ENCODE measurements at places on chromosomes 2 and 18.

DNA sequence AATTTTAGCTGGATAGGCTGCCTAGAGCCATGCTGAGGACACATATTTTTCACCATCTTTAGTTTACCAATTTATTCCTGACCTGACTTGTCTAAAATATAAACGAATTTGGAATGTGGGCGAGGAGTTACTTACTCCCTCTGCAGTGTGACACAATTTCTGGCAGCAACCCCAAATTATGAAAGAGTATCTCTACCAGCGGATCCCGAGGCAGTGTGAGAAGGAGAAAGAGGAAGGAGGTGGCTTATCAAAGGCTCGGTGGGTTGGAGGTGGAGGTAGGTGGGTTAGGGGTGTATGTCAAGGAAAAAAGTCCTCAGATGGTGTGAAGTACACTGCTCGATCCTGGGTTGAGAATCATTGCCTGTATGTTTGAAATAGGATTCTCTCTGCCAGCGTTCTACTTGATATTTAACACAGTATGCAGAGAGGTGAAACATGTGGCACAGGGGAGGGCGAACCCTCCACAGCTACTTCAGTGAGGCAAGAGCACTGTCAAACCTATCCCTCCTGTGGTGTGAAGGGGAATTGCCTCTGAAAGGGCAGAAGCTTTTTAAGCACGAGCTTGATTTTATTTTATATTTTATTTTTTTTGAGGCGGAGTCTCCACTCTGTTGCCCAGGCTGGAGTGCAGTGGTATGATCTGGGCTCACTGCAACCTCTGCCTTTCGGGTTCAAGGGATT lies 76.0 kb downstream of the RFTN2 start:
- DNase-seq, result no peak

- DNase-seq, result no peak
These were observed 187.0 kb downstream of the AGPS start for GRCh38 chr2:177579486-177580036.

GRCh38 chr2:208373460-208374089 lies 33.0 kb upstream of the PTH2R start:
- DNase-seq, result peak; percentile 2

DNA sequence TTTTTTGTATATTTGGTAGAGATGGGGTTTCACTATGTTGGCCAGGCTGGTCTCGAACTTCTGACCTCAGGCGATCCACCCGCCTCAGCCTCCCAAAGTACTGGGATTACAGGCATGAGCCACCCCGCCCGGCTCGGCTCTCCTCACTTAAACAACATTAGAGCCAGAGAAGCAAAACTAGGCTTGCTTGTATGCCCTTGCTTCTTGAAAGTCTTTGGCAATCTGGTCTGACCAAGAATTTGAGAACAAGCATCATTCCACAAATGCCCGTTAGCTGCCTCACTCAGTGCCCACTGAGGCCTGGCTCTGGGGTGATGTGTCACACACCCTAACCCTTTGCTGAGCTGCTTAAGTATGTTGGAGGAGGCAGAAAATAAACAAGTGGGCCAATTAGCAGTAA lies 33.5 kb downstream of the SOWAHC start:
- DNase-seq, result no peak

- no peak for DNase-seq
These were observed 82.9 kb downstream of the PLB1 start for GRCh38 chr2:28578774-28579173.

DNA sequence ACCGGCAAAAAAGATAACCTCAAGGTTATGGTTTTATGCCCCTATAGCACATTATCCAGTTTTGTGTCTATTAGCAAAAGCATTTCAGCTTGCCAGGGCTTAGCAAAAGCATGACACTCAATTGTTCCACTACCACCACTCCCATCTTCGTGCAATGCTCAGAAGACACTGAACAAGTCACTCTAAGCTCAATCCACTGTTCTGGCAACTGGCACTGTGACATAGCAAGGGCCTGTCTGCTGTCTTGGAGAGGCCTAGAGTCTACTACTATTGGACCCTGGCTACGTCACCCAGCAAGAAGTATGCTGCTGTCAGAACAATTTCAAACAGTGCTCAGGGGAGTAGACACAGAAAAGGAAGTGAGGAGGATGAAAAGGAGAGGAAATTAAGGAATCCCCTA lies 103.5 kb upstream of the PPP1CB start:
- no peak for DNase-seq

DNA sequence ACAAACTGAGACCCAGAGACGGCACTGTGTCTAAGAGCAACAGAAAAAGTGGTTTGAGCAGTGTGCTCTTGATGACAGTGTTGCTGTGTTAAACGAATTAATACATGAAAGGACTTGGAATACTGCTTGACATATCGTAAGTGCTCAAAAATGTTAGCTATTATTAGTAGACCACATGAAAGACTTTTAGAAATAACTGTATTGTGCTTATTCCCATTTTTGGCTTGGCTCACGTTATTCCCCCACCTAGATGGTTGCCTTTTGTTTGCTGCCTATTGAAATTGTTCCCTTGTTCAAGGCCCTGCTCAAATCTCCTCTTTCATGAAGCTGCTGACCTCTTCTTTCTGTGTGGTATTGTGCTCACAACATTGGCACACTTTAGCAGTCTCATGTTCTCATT lies 27.8 kb upstream of the C2orf74 start:
- DNase-seq, result no peak

DNA sequence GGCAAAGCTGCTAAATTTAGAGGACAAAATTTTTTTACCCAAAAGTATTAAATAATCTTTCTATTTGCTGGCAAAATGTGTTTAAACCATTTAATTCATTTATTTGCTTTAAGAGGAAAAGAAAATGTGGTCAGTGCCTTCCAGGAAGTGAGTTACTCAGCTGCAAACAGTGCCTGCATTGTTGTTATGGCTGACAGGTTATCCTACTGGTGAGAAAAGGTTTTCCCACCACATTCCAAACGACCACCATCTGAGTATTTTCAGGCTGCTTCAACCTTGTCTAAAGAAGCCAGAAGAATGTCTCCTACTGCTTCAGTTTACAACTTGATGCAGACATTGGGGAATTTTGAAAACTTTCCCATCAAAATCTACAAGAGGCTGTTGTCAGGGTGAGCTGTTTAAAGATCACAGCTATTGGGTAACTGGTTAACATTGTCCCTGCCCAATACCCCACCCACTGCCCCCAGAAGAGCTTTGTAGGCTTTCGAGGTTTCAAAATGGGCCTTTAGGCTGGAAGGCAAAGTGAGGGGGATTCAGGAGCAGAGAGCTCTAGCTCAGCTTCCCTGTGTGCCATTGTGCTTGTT lies 461.3 kb upstream of the FANCL start:
- no peak for DNase-seq

DNA sequence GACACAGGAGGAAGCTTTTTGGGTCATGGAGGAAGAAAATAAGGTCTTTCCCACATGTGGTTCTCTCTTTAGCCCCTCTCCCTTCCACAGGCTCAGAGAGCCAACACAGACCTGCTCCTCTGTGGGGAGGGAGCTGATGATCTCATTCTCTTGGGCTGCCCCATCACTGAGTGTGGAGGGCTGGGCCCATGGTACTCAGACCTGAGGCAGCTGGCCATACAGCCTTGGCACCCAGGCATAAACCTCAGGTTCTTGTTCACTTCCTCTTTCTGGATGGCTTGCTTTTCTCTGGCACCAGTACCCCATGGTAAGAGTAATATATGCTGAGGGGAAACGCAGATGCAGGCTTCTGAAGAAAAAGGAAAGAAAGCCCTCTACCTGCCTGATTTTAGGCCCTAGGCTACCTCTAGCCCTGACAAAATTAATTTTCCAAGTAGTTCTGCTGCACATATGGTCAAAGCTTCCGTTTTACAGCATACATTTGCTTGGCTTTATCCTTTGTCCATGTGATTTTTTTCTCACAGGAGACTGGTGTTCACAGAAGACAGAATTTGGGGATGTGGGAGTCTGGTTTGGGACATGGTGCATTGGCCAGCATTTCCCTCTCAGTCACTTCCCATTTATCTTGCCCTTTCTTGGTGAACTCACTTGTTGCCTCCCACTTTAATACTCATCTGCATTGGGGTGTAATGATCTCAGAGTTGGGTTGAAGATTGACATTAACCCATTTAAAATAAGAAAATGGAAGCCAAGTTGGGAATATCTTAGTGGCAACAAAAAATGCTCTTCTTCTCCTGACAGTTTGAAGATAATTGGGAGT lies 11.1 kb downstream of the DHRS9 start:
- DNase-seq, result no peak

DNA sequence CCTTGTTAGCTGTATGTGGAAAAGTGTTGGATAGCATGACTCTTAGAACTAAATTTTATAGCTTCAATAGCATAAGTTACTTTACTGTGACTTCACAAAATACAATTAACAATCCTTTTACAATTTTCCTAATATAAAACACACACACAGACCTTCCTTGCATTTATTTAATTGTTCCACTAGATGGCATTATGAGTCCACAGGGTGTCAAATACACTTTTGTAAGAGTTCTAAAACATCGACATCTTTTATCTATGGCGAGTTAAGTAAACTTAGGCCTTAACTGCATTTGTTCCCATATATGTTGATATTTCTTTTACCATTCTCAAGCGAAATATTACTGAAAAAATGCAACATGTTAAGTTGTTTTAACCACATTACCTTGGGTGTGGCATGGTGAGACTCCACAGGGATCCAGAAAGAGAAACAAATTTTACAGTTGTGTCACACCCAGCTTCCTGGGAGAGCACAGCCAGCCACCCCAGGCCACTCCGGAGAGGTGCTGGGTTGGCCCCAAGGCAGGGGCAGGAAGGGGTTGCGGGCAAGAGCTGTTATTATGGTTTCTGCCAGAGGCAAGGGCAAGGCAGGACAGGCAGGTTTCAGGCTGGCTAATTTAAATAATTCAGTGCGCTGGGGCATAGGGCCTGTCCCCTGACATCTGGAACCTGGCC lies 312.4 kb upstream of the MC4R start:
- no peak for DNase-seq

DNA sequence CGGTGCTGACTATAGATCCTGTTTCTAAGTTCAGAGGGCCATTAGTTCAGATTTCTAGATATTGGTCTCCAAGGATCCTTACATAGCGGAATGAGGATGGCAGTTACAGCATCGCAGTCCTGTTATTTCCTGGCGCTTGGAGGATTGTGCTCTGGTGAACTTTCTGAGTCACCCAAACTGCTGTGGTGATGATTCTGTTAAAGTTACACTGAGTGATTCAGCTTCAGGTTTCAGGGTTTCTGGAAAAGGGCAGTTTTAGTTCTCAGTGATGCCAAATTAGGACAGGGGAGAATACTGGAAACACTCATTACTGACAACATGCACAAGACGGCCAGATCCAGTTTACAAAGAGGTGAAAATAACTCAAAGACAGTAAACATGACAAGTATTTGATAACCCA lies 52.1 kb upstream of the ANKRD62 start:
- DNase-seq, result no peak

DNA sequence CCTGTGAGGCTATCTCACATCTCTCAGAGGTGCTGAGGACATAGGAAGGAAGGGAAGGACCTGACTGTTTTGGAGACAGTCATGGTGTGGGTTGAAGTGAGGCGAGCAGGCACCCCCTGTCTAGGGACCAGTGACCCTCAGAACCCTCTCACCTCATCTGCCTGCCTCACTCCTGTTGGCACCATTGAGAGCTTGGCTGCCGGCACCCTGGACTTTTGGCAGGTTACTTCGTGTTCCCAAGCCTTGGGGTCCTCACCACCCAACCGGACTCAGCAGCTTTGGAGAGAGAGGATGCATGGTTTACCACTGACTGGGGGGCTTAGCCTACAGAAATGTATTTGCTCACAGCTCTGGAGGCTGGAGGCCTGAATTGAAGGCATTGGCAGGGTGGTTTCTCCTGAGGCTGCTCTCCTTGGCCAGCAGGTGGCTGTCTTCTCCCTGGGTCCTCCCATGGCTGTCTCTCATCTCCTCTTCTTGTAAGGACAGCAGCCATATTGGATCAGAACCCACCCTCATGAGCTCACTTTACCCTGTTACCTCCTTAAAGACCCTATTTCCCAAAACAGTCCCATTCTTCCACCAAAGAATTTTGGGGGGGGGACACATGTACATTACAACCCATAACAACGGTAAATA lies 142.0 kb downstream of the TSN start:
- peak; percentile 8 for DNase-seq

DNA sequence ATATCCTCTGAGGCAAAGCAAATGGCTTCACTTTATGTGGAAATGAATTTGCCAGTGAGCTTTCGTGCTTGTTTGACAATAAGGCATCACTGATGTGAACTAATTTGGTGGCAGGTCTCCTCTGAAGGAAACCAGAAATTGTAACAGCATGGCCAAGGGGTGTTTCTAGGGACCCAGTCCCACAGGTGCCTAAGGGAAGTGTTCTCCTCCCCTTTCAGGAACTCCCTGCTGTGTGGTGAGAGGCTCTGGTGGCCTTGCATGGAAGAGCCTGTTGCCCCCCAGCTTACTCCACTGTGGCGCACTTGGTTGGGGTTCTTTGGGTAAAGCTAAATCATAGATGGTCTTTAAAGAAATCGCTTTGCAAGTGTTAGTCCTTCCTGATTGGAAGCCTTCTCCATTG lies 20.4 kb downstream of the RAB12 start:
- no peak for DNase-seq

- DNase-seq, result no peak
These were observed 6.5 kb upstream of the KCNG2 start for GRCh38 chr18:79790996-79791972.

- no peak for DNase-seq
These were observed 128.9 kb upstream of the OTOS start for GRCh38 chr2:240269380-240269779.

DNA sequence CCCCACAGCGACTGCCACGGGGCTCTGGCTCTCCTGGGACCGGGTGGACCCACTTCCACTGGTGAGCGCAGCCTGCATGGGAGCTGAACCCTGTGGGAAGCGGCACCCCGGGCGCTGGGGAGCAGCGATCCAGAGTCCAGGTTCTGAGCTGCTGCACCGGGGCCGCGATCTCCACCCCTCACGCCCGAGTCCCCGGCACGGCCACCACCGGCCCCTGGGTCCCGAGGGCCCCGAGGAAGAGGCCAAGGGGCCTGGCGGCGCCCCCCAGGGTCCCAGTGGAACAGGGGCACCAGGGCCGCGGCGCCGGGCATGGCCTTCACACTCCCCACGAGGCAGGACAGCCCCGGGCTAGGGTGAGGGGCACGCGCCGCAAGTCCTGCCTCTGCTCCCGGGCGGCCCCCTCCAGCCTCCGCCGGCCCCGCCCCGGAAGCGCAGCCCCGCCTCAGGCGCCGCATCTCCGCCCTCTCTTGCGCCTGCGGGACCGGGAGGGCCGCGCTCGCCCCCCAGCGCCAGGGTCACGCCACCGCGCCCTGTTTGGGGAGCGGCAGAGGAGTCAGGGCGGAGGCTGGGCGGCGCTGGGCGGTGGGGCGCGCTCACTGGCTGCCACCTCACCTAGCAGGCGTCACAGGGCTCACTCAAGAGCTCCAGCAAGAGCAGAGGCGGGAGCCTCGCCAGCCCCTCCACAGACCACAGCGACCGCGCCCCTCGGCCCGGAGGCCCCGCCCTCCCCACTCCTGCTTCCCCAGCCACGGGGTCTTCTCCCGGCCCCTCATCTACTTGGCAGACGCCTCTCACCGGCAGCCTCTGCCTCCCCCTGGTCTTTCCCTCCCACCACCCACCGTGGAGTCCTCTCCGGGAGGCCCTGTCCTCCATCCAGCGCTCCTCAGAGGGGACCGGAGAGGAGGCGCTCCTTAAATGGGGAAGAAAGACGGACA lies 26.8 kb downstream of the THAP4 start:
- peak; percentile 89 for DNase-seq

Measured in T-helper 1 cell (primary cell).